ENCODE measurements at places on chromosomes 7 and 10.

DNA sequence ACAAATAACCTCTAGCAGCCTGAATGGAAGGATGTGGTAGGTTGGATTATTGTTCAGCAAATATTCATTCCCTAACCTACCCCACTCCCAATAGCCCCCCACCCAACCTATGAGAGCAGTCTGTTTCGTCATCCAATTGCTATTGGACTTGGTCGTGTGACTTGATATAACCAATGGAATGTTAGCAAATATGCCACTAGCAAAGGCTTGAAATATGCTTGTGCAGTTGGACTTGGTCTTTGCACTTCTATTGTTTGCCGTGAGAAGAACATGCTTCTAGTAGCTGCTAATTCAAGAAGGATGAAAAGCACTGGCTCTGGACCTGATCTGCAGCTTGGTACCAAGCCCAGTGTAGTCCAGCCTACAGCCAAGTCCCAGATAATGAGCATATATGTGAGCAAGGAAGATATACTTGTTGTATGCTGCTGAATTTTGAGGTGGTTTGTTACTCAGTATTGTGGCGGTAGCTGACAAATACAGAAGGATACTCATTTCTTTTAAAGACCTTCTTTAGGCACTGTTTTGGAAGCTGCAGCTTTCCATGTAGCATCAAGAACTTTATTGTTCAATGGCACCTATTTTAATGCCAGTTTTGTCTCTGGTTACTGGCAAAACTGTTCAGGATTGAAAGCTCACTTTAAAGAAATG, 180.4 kb downstream of the EXOC4 start:
- no peak for DNase-seq

DNA sequence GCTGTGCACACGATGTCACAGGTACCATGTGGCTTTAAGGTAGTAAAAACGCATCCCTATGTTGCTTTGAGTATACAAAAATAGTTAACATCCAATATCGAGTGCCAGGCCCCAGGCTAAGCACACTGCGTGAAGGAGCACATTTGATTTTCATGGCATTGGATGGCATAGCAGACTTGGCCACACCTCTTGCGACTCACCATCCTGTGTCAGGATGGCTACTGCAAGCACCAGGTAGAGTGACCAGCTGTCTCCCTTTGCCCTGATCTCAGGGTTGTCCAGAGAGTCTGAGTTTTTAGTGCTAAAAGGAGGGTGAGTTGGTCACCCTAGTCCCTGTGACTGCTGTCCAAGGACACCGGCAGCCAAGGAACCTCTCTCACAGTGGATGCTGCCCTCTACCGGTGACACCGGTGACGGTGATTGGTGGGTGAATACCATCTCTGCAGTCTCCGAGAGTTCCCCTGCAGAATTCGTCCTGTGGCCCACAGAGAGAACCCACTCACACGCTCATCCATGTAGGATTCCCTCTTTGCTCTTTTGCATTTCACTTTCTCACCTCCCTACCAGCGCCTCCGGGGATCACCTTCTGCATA, 76.1 kb downstream of the BICC1 start:
- DNase-seq: peak; percentile 47

DNA sequence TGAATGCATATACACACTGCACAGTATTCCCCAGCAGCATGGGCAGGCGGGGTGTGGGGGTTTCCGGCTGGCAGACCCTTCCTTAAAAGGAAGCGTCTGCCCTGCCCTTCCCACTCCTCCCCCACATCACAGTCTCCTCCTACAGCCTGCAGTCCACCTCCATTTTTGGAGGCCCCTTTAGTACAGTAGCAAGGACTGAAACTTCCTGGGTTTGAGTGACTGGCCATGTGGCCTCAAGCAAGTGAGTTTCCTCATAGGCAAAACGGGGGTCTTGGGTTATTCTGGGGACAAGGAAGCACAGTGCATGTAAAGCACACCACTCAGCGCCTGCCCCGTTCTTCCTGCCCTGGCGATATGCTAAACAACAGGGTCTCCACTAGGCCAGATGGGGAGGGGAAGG, 62.1 kb upstream of the COL13A1 start:
- DNase-seq: no peak

DNA sequence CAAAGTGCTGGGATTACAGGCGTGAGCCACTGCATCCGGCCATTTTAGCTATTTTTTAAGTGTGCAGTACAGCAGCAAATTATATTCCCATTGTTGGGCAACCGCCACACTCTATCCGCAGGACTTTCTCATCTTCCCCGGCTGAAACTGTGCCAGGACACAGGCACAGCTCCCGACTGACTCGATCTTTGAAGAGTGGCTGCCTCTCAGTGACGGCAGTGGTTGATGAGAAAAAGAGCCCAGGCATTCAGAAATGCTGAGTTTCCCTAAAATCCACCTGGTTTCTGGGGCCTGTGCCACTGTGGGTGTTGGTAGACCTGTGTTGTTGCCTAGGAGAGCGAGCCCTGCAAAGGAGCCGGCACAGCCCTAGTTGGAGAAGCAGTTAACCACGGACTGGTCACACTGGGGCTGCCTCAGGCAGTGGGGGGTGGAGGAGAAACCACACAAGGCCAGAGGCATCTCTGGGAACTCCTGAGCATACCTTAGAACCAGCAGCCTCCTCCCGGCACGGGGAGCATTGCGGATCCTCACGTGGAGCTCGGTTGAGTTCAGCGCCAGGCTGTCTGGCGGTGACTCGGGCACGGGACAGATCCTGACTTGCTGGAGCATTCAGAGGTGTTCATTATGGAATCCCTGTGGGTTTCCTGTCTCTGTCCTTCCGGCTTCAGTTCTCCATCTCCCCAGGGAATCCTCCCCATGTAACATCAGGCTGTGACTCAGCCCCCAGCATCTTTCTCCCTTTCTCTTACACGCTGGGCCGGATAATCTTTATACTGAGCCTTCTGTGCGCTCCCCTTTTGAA, 16.2 kb downstream of the PFKFB3 start:
- DNase-seq: peak; percentile 99

- no peak for DNase-seq
Observed at GRCh38 chr7:131563918-131564317, 7.5 kb upstream of the PODXL start.

GRCh38 chr7:135385209-135385608, 124.7 kb downstream of the CNOT4 start:
- peak; percentile 42 for DNase-seq

DNA sequence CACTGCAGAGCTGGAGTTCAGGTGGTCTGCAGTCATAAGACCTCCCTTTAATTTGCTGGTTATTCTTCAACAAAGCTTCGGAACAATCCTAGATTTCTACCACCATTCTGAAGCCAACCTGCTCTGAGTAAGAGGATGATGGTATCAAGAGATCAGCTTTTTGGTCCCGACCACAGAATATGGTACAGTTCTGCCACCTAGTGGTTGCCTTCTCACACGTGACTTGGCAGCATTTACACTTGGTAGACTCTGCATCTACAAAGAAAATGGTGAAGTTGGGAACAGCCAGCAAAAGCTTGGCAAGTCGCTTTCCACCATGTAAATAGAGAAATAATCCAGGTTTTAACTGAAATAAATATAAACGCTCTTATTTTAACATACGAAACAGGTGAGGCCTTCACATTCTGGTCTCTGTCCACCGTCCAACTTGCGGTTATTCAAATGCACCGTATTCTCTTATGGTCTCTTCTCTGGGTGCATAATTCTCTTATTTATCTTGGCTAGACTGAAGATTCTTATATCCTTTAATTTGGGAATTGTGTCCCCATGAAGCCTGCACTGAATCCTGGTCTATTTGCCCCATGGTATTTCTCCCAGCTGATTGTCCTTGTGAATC, 173.9 kb upstream of the GRM3 start:
- DNase-seq: peak; percentile 85

GRCh38 chr7:12965767-12966166, 278.3 kb downstream of the ARL4A start:
- DNase-seq: peak; percentile 74

- no peak for DNase-seq
Observed at GRCh38 chr7:101226721-101227120, 8.8 kb downstream of the ZNHIT1 start.

GRCh38 chr7:99788554-99788953, 4.6 kb upstream of the CYP3A4 start:
- peak; percentile 51 for DNase-seq

GRCh38 chr7:69002416-69002815, 595.9 kb upstream of the AUTS2 start:
- DNase-seq: no peak

- no peak for DNase-seq
Observed at GRCh38 chr7:128877756-128878120, 15.1 kb downstream of the ATP6V1F start.
